Retina (tissue), 1 donor: ENCODE measurements at places on chromosomes 3 and 15.

- DNase-seq: peak; percentile 2
These were observed 1.4 kb downstream of the WDR76 start for GRCh38 chr15:43828061-43828657.

DNA sequence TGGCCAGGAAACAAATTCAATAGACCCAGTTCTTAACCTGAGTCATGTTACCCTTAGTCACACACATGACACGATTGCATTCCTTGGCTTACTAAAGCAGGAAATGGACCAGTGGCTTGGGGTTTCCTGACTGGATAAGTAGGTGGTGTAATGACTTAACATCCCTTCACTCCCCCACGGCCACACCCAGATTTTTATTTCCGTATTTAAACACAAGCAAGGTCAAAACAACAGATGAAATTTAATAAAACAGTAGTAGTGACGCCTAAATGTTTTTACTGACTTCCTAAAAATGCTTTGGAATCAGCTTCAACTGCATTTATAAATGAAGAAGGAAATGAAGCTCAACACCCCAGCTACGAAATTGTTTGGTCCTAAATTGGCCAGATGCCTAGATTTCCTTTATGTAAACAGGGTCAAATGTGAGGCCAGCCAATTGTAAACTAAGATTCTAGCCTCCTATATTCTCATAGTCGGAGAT is 324.3 kb downstream of the CHST2 start:
- DNase-seq: no peak

DNA sequence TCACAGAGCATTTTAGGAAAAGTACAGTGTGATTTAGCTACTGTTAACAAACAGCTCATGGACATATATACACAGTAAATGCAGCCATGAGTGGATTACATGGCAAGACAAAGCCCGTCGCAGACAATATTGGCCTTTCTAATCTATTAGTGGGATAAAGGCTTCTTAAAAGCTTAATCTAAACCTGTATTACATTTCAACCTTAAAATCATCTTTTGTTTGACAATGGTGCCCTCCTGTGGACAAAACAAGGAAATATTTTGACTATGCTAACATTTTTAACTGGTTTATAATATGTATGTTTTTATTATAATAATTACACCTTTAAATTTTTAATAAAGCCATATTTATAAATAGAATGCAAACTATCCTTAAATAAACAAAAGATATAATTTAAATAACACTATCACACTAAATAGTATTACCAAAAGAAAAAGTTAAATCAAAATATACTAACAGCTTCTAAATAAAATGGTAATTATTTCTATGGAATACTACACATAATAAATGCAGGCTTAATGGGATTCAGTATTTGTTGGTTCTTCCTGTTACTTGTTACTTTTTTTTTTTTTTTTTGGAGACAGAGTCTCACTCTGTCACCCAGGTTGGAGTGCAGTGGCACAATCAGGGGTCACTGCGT is 38.6 kb downstream of the TAFA4 start:
- DNase-seq: peak; percentile 47

GRCh38 chr3:127374086-127375010 is 86.5 kb upstream of the PRR20G start:
- DNase-seq: no peak

GRCh38 chr3:159804726-159805410 is 183.8 kb upstream of the IL12A start:
- peak; percentile 65 for DNase-seq

- DNase-seq: no peak
These were observed 386.4 kb downstream of the ZBTB20 start for GRCh38 chr3:114760679-114761078.

DNA sequence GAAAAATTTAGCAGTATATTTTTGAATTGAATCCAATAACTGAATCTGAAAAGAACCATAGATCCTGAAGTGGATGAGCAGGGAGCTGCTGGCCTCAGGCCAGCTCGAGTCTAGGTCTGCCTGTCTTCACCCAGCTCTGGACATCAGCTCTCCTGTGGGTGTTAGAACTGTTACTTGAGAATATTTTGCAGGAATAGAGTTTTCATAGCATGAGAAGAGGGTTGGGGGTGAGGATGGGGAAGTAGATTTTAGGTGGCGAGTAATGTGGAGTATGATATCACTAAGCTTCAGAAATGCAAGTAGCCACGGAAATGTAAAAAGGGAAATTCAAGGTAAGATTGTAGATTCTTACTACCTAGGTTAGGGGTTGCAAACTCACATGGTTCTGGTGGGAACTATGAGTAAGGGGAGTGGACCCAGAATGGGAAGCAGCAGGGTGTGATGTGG is 6.2 kb downstream of the RAB8B start:
- no peak for DNase-seq

- no peak for DNase-seq
These were observed 336.4 kb downstream of the IL20RB start for GRCh38 chr3:137294139-137294538.

DNA sequence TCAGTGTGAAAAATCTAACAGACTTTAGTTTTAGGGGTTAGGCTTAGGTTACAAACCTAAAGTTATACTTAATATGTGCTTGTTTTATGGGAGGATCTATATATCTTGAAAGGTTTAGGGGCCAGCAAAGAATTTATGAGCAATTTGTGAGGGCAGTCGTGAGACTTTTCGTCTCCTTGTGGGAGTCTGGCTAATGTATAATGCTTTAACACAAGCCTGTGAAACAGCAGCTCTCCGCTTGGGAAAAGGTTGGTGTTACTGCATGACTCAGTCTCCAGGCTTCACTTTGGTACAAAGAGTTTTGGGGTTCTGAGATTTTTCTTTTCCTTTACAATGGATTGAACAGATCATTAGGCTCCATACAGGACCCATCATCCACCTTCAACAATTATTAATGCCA is 79.0 kb upstream of the MFGE8 start:
- no peak for DNase-seq

DNA sequence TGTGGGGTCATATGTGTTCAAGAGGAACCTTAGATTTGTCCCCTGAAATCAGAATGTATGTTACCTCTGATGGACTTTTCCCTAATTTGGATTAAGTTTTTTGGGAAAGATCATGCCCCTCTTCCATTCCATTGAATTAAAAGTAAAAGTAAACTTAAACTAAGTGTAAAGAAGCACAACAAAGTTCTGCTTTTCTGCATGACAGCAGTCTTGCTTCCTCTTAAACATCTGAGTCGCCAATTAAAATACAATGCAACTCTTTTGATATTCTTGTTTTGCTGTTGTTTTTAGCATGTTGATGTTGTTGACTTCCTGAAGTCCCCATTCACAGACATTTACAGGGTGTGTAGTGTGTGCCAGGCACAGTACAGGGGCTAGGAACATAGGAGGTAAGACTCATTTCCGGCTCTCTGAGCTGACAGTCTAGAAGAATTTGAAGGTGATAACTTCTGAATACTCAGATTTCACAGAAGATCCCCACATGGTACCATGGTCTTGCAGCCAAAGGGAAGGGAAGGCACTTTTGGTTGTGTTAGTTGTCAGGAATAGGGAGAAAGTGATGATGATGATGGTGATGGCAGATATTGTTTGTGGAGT is 45.0 kb downstream of the USP13 start:
- no peak for DNase-seq

DNA sequence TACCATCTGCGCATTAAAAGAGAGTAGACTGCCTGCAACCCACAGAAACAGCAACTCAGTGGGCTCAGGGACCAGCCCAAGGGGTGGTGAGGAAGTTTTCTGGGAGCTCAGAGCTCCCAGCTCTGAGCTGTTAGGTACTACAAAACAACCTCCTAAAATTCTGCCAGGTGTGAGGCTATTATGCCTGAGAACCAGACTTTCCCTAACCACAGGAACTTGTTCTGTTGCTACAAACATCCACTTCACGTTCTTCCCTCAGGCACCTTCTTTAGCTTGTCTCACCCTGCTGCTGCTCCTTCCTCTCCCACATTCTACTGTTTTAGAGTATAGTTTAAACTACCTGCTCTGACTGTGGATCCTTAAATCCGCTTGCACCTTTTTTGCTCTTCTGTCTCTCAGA is 399.4 kb downstream of the ROBO1 start:
- no peak for DNase-seq

DNA sequence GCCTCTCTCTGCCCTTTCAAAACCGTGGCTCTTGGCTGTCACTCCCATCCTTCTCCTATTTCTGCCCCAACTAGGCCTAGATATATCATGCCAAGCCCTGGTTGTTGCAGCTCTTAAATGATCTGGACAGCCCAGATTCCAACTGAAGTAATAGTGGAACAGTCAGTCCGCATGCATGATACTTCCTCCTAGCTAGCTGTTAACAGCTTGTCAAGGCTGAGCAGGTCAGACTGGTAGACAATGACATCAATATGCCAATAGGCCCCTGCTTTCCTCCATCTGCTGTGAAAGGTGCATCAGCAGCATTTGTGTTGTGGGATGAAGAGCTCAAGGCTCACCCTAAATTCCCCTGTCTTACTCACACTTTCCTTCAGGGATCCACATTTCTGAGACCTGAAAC is 527.7 kb upstream of the TGFBR2 start:
- DNase-seq: no peak

- DNase-seq: peak; percentile 25
These were observed 137.9 kb upstream of the ZBTB20 start for GRCh38 chr3:115284980-115285379.

- no peak for DNase-seq
These were observed 242.1 kb downstream of the ZIC1 start for GRCh38 chr3:147651107-147651778.

DNA sequence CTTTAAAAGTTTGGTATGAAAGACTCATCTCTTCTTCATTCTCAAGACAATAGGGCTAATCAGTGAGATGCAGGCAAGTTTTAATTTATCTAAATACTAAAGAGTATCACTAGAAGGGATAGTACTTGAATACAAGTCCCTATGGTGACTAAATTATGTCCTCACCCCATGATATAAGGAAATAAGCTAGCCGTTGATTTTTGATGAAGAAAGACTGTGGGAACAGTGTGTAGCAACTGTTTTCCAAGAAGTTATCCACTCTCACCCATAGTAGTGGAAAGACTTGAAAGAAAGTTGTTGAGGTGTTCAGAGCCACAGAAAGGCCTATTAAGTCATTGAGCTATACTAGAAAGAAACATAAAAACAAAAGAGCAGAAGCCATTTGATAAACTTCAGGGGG is 36.7 kb downstream of the PIK3CA start:
- no peak for DNase-seq
